ENCODE measurements at places on chromosomes 13 and 19. TPM values are rescaled to one million over a fixed set of nuclear protein-coding genes. Genes with fewer than 3 reads are reported as not detected.

DNA sequence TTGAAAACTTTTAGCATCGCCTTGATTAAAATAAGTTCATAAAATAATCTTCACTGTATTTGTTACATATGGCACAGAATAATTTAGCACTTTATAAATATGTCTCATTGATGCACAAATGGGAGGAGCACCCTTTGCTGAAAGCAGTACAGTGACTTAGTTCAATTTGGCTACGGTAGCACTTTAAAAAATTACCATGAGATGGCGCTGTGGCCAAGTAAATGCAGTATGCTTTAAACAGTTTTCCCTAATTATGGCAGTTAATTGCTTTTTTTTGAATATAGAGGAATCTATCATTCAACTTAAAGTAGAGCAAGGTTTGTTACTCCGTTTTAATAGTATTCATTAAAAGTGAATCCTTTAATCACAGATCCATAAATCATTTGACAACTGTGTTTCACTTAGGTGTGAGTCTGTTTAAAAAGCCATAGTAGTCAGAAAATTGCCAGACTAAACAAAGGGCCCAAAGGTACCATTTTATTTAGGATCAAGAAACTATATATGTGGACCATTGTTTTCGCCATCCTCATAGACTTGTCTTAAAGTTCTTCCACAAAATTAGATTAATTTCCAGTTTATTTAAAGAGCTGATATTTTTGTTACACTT is 34.7 kb upstream of the ESD start:
- no peaks in the 10 kb centered on the region for H3K4me1 ChIP-seq
- no peak for DNase-seq
- peaks cover 56% of the 10 kb centered on the region for H3K27me3 ChIP-seq
- H3K36me3 ChIP-seq, result no peaks in the 10 kb centered on the region
- no peak overlapping the region for H3K4me3 ChIP-seq

The ZNF497 gene
- total RNA-seq, result 2.7 TPM

DNA sequence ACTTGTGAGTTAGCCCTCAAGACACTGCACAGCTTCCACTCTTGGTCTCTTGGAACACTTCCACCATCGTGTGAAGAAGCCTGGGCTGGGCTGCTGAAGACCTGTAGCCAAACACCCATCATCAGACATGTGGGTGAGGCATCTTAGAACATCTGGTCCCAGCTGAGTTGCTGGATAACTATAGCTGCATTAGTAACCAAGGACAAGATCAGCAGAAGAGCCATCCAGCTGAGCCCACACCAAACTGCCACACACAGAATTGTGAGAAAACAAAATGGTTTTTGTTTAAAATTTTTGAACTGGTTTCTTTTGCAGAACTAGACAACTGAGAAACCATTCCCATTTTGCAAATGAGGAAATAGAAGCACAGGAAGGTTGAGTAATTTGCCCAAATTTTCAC is 56.2 kb downstream of the CCNE1 start:
- no peaks in the 10 kb centered on the region for H3K36me3 ChIP-seq
- DNase-seq, result no peak
- H3K4me3 ChIP-seq, result no peak overlapping the region
- H3K27me3 ChIP-seq, result peaks cover 33% of the 10 kb centered on the region
- peaks cover 4% of the 10 kb centered on the region for H3K4me1 ChIP-seq

DNA sequence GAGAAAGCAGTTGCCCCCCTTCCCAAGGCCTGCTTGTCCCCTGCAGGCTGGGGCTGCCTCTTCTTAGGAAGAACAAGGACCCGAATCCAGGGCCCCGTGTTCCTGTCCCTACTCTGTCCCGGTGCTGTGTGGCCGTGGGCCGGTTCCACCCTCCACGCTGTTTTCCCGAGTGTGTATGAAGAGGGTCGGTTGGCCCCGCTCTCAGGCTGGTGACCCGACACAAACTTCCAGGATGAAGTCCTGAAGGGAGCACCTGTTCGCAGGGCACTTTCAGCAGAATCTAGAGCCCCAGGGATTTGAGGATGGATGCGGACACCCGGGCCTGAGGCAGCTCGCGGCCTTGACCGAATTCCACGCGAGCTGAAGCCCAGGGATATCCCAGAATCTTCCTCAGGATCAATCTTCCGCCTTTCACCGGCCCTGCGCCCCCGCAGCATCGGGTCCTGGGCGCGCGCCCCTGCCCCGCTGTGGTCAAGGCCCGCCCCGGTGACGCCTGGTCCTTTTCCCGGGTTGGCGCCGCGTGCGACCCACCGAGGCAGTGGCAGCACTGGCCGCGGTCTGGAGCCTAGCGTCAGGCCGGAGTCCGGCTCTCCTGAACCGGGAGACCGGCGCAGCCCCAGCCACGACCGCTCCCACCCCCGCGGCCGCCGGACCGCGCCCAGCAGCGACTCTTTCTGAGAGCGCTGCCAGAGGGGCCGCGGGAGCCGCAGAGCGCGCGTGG is 528 bp upstream of the CHST8 start:
- no peaks in the 10 kb centered on the region for H3K36me3 ChIP-seq
- no peak overlapping the region for H3K27ac ChIP-seq
- peaks cover 52% of the 10 kb centered on the region for H3K27me3 ChIP-seq
- peak overlapping the region; percentile 47 for H3K4me3 ChIP-seq

- DNase-seq, result no peak
- peaks cover 20% of the 10 kb centered on the region for H3K36me3 ChIP-seq
- H3K4me3 ChIP-seq, result no peak overlapping the region
- H3K27me3 ChIP-seq, result no peaks in the 10 kb centered on the region
Measured at GRCh38 chr19:4678881-4679790, 9.0 kb upstream of the MYDGF start.

DNA sequence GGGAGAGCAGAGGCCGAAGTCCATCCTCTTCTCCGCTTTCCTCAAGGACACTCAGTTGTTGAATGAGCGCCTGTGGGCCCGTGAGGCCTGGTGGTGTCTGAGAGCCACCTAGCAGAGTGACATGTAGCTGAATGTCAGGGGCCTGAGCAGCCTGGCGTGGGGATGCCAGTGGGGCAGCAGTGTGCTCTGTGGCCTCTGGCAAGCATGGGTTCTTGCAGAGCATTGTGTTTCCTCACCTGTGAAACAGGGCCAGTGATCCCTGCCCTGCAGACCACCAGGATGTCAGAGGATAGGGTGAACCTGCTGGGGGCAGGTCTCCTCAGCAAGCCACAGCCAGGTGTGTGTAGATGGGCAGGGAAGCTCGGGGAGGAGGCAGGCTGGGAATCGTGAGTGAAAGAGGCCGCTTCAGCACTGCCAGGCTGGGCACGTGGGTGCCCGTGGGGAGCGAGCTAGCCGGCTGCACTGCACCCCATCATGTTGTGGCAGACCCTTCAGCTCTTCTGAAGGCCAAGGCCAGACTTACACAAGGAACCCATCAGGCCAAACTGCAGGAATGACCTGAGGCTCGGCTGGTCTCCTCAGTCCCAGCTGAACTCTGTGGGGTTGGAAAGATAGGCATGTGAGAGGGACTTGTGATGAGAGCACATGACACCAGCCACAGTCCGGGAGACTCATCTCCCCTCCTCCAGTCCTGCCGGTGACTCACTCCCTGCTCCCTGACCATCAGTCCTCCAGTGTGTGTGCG is 5.0 kb downstream of the PPP1R37 start:
- H3K27me3 ChIP-seq, result no peaks in the 10 kb centered on the region
- peak overlapping the region; percentile 51 for H3K4me3 ChIP-seq
- H3K36me3 ChIP-seq, result peaks cover 6% of the 10 kb centered on the region
- peaks cover 76% of the 10 kb centered on the region for H3K4me1 ChIP-seq

DNA sequence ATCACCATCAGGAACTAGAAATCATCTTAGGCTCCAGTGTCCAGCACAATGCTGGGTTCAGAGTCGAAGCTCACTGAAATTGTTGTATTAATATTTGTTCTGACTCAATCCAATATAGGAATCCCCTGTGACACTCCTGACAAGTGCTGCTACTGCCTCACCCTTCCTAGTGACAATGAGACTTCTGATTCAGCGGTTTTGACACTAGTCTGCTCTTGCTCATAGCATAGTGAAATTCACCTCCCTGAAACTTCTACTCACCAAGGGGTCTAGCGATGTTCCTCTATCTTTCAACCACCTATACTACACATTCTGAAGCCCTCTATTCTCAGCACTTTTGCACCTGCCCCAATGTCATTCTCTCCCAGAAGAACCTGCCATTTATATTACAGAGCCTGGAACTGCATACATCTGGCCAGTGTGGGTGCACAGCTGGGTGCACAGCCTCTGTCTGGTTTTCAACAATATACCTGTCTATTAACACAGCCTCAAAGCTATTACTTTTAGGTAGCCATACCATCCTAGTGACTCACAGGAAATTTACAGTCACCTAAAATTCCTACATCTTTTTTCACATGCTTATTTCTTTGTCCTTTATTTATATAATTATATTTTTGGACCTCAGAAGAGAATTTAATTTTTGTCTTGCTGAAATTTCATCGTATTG is 88.3 kb downstream of the DOCK9 start:
- peaks cover 3% of the 10 kb centered on the region for H3K4me1 ChIP-seq
- peaks cover 6% of the 10 kb centered on the region for H3K36me3 ChIP-seq
- no peak overlapping the region for H3K4me3 ChIP-seq
- no peak overlapping the region for H3K27ac ChIP-seq
- no peak for DNase-seq

The NAPSA gene
- 1.3 TPM for total RNA-seq

The THSD8 gene
- 8.2 TPM for total RNA-seq

GRCh38 chr19:45876411-45877197 is 9.3 kb downstream of the IRF2BP1 start:
- peaks cover 2% of the 10 kb centered on the region for H3K36me3 ChIP-seq
- no peak for DNase-seq
- H3K4me3 ChIP-seq, result no peak overlapping the region
- peaks cover 20% of the 10 kb centered on the region for H3K4me1 ChIP-seq
- peak overlapping the region; percentile 50 for H3K27ac ChIP-seq
